ENCODE measurements at places on chromosomes 5 and 9.

GRCh38 chr5:110377361-110377760 lies 349.1 kb downstream of the TMEM232 start:
- no peak for DNase-seq

DNA sequence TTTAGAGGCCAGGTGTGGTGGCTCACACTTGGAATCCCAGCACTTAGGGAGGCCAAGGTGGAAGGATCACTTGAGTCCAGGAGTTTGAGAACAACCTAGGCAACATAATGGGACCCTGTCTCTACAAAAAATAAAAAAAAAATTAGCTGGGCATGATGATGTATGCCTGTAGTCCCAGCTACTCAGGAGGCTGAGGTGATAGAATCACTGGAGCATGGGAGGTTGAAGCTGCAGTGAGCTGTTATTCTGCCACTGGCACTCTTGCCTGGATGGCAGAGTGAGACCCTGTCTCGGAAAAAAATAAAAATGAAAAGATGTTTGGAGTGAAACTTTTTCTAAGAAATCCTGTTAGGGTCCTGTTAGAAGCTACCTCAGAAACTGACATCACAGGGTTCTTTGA lies 24.2 kb downstream of the OCLN start:
- DNase-seq = no peak

GRCh38 chr5:75729321-75729720 lies 12.1 kb upstream of the POC5 start:
- no peak for DNase-seq

- no peak for DNase-seq
Observed at GRCh38 chr5:141683596-141684141, 1.6 kb upstream of the ARAP3 start.

All from vagina (tissue), 2 donors.